ENCODE measurements at places on chromosomes 3 and 15. TPM values are rescaled to one million over a fixed set of nuclear protein-coding genes. Genes with fewer than 3 reads are reported as not detected.

- no peak for DNase-seq
Measured at GRCh38 chr3:59553076-59553475, 503.3 kb upstream of the CFAP20DC start.

DNA sequence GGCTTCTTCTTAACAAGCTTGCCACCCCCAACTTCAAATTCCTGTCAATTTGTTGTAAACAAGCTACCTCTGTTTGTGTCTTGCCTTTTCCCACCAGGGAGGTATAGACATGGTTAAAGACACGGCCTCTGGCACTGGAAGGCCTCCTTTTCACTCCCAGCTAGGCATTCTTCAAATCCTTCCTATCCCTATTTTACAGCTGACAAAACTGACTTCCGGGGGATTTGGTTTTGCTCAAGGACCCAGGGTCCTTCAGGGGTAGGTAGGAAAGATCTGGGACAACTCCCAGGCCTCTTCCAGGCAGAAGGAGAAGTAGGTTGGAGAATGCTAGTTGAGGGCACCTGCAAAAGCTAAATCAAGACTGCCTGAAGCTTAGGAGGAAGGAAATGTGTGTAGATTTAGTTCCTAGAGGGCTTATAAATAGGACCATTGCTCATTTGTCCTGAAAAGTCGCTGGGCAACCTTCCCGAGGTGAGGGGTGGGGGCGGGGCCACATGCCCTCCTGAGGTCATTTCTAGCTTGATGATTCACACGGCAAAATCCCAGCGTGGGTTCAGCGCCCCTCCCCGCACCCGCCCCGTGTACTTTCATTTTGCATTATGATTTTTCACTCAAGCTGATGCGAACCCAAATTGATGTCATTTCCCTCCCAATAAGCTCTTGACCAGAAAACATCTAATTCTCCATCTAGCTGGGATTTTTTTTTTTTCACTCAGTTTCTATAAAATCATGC, 365.5 kb downstream of the SHQ1 start:
- peak; percentile 79 for DNase-seq

DNA sequence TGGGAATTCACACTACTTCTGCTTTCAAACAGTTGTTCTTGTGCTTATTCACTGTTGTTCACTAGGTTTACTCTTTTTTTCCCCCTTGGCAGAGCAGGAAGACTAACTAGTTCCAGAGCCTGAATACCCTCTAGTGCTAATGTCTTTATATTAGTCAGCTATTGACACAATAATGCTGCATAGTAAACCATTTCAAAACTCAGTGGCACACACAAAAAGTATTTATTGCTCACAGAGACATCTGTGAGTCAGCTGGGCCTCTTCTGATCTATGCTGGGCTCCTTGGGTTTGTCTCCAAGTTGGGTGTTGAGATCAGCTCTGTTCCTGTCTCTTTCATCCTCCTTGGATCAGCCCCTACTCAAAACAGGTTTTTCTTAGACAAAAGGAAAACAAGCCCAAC, 51.1 kb downstream of the RSRC1 start:
- no peak for DNase-seq

DNA sequence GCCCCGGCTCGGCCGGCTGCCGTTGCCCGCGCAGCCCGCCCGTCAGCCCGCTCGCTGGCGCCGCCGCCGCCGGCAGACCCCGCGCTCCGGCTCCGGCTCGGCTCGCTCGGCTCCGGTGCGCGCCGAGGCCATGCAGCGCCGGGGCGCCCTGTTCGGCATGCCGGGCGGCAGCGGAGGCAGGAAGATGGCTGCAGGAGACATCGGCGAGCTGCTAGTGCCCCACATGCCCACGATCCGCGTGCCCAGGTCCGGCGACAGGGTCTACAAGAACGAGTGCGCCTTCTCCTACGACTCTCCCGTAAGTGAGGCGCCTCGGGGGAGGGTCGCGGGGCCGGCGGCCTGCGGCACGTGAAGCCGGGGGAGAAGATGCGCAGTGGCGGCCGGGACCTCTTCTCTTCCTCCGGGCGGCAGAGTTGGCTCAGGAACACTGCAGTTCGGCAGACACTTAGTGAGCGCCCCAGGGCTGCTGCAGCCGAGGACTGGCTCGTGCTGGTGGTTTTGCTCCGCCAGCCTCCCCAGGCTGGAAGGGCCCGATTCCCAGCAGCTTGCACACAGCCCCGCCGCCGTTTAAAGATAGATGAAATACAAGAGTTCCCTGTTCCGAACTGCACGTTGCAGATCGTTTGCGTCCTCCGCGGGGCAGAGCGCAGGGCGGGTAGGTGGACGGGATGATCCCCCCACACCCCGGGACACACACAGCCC, 407 bp downstream of the USP13 start:
- peak; percentile 81 for DNase-seq

TRPM1 gene
- 0.10 TPM for total RNA-seq

DNA sequence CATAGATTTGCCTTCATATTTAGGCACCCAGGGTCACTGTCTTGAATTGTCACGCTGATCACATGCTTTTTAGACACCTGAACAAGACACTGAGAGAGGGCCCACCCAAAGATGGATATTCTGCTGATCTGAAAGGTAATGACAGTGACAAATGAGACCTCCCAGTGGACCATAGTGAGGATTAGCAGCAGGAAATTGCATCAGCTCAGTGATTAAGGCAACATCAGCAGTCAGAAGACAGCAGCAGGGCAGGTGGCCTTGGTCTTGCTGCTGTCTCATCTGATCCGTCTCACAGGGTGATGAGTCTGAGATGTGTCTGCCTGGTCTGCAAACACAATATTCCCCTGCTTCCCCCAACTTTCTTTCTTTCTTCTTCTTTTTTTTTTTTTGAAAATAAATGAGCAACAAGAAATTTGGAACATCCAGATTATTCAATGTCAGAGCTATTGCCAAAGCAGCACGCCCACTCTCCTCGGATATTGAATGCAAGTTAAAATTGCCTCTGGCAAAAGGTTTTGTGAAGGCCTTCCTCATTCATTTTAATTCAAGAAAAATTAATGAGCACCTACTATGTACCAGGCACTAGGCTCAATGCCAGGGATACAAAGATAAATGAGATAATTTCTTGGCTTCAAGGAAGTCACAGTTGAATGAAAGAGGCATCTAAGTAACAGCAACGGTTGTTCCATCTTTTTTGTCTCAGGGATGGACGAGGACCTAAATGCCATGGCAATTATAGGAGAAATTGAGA, 14.1 kb downstream of the OTOL1 start:
- DNase-seq: no peak

GRCh38 chr15:47349179-47349578, 368.1 kb upstream of the SEMA6D start:
- no peak for DNase-seq

ARL13B gene
- total RNA-seq: 4.2 TPM

DNA sequence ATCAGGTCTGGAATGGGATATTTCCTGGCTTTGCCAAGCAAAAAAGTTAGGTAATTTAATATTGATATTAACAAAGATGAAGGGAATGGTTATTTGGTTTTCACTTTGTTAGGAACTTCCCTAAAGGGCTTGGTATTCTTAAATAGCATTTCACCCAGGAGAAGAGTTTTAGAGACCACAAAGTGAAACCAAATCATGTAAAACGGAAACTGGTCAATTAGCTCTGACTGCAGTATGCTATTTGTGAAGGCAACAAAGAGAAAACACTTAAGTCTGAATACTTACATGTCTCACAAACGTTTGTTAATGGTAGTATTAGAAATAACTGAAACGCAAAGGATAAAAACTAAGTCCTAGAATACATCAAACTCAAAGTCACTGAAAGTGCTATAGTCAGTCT, 32.4 kb upstream of the SETMAR start:
- no peak for DNase-seq

- DNase-seq: no peak
Measured at GRCh38 chr3:125123451-125124305, 67.9 kb upstream of the HEG1 start.

- no peak for DNase-seq
Measured at GRCh38 chr3:190883973-190884832, 21.7 kb upstream of the GMNC start.

DNA sequence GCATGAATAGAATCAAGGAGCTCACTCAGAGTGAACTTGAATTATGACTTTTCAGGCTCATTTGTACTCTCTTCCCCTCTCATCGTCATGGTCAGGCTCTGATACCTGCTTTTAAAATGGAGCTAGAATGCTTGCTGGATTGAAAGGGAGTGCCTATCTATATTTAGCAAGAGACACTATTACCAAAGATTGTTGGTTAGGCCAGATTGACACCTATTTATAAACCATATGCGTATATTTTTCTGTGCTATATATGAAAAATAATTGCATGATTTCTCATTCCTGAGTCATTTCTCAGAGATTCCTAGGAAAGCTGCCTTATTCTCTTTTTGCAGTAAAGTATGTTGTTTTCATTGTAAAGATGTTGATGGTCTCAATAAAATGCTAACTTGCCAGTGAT, 9.6 kb downstream of the CCNDBP1 start:
- no peak for DNase-seq

DNA sequence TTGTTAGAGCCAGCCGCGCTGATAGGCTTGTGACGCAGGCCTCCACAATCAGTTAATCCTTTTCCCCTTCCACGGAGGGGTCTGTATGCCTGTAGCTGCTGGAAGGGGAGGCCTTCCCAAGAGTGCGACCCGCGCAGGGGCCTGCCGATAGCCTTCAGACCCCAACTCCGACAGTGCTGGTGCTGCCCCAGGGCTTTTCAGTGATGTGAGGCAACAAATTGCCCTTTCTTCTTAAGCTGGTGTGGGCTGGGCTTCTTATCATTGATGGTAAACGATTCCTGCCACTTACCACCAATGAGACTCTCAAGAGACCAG, 143.4 kb downstream of the CHSY1 start:
- no peak for DNase-seq

DNA sequence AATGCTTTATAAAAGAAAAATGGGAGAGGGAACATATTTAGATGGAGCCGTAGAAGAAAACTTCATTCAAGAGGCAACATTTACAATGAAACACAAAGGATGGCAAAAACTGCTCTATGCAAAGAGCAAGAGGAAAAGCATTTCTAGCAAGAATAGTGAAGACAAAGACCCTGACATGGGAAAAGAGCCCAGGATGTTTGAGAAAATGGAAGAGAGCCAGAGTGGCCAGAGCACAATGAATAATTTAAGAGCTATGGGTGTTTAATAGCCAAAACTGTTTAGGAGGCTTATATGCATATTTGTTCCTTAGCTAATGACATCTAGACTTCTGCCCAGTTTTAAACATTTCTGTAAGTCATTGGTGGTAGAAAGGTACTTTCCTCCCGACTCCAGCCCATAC, 25.4 kb upstream of the SEMA6D start:
- DNase-seq: no peak

ATP13A5 gene
- total RNA-seq: not detected

HHLA2 gene
- not detected for total RNA-seq

DNA sequence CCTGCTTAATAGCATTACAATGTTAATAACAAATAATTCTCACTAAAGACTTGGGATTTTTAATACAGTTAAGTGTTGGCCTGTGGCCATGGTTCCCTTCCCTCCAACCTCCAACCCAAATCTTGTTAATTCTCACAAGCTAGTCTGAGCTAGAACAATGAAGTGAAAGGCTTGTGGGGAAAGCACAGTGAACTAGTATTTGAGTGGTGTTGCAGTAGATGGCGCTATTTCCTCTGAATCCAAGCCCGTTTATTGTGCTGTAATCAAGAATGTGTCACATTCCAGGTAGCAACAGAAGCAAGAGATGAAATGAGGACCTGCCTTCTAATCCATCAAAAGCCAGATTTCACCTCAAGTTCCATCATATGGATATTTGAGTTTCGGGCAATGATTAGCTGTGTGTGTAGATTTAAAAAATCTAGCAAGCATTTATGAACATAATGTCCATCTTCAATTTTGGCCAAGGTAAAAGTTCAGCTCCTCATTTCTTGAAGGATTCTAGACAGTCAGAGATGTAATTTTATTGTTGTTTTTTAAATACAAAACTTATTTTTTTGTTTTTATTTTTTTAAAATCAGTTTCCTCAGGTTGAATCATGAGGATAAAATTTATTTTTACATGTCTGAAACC, 160.7 kb downstream of the SQOR start:
- no peak for DNase-seq

GRCh38 chr3:28117598-28117997, 123.8 kb upstream of the CMC1 start:
- DNase-seq: no peak

DNA sequence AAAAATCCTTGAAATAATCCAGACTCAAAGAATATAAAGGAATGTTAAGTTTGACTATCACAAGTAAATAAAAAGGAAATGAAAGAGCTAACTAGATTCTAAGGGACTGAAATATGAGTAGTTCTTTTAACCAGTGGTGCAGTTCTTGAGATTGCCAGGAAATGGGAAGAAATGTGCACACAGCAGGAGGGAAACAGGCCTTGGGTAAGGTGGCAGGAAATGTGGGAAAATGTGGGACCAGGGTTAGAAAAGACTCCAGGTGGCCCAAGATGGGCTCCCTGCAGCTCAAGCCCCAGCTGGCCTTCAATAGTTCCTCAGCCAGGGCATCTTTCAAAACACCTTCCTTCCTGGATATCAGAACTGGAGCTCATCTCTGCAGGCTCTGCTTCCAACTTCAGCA, 181.3 kb downstream of the ISL2 start:
- DNase-seq: no peak

DNA sequence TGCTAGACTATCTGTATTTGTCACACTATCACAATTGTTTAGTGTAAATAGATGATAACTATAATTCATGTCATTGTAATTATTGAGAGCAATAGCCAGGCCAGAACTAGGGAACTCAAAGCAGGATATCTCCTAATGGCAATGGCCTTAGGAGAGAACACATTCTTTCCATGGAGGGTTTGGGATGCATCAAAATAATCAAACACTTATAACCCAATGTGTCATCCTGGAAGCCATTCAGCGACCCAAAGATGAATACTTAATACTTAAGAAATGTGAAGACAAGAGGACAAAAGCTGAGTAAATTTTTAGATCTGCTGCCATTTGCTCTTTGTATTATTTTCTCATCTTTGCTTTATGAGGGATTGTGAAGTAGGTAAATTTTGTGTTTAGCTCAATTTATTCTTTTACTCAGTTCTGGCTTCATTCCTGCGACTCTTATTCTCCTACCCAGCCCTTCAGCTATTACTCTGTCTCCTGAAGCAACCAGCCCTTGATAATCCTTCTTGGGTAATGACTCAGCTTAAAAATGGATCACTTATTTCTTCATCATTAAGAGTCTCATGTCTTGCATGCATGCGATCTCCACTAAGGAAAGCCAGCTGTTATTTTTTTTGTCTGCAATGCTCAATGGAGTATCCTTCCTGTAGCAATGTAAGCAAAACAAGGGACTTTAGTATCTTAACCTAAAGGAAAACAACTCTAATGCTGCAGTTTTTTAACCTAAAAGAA, 2.0 kb downstream of the OR4F15 start:
- DNase-seq: no peak
